Nephron progenitor cell (in vitro differentiated cells): ENCODE measurements at places on chromosomes 7 and 10.

GRCh38 chr10:11824376-11824775, 1.2 kb downstream of the PROSER2 start:
- DNase-seq = no peak

DNA sequence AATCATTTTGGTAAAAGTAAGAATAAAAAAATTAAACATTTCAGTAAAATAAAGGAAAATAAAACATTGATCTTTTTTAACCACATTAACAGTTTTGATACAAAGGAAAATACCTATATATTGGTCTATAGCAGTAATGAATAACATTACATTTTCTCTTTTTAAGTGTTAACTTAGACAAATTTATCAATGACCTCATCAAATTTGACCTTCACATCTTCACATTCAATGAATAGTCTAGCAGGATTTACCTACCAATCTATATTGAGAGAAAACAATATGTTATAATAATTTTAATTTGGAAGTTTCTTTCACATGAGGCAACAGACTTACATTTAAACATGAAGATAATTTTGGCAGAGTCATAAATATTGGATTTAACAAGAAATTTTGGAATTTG, 17.9 kb upstream of the UBE2D1 start:
- no peak for DNase-seq

DNA sequence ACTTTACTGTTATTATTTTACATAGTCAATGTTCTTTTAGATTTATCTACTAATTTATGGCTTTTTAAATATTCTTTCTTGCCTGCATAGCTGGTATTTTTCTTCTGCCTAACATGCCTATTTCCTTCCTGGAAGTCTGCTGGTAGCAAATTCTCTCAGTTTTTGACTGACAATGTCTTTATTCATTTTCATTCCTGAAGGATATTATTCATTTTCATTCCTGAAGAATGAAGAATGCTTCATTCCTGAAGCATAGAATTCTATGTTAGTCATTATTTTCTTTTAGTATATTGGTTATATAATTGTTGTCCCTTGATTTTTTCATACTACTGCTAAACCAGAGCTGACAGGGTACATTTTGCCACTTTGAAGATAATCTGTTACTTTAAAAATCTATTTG, 41.8 kb downstream of the TMEM168 start:
- DNase-seq = no peak

DNA sequence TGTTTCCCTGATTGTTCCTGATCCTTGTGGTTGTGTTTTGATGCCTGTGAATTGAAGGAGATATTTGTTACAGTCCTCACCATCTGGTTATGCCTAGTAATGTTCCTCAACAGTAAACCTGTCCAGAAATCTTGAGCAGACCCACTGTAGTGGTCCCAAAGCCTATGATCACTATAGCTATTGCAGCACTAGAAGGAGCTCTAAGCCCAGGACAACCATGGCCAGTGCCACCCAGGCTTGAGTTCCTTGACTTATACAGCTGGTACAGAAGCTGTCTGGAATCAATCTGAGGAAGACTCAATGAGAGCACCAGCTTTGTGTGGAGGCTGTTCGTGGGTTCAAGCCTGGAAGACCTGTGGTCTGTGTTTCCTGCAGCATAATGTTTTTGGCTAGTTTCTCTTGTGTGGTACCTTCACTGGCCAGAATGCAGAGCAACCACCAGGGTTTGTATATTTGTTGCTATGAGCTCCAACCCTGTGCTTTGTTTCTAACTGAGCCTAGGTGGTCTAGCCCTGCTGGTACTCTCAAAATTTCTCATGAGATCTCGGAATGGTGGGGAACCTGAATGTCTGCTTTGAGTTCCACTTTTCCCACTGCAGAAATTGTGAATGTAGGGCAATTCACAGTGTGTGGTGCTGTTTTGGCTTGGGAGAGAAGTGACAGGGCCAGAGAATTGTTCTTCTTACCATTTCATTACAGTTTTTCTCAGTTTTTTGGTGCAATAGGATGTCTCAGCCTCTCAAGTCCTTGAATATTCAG, 355.2 kb downstream of the SUGCT start:
- DNase-seq = no peak

DNA sequence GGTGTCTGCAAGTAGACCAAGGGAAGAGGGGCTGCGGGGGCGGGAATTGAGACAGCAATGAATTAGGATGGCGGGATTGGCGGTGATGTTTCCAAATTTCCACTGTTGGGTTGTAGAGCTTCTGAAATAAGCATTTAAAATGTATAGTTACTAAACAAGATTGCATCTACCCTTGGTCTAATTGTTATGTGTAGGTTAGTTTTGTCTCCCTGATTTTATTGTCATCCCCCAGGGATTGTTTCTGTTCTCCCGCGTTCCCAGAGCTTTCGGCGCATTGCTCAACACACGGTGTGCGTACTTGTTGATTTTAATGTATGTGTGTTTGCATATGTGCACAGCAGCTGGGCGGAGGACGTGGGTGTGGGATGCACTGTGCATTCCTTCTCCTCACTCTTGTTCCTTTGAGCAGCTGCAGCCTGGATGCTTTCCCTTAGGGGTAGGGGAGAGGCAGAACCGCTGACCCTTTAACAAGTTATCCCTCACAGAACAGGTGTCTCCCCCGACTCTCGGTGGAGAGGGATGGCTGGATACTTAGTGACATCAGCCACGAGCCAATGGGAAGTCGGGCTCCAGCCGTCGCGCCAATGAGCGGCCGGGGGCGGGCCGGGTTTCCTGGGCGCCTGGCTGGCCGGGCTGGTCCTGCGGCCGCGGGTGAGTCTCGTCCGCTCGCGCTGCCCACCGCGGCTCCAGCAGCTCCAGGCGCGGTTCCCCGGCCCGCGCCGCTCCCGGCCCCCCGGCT, at the start of gene TSPAN33:
TSS of gene TSPAN33 (plus strand) at position 613 of the 739 bp plus-strand sequence. CDS start 274 bp downstream, outside the sequence.
- peak; percentile 88 for DNase-seq

DNA sequence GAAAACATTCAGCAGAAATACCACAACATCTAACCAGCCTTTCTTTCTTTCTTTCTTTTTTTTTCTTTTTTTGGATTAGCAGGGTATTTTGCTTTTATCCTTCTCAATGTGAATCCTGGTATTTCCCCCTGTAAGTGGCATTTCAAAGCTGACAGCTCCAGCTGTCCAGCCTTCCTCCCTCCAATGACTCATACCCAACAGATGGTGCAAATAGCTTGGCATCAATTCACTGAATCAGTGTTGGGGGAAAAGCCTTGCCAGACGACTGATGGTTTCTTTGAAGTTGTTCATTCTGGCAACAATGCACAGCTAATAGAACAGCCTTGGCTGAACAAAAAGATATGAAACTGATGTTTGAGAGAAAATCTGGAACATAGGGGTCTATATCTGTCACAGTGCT, 316.8 kb upstream of the STEAP1 start:
- no peak for DNase-seq

DNA sequence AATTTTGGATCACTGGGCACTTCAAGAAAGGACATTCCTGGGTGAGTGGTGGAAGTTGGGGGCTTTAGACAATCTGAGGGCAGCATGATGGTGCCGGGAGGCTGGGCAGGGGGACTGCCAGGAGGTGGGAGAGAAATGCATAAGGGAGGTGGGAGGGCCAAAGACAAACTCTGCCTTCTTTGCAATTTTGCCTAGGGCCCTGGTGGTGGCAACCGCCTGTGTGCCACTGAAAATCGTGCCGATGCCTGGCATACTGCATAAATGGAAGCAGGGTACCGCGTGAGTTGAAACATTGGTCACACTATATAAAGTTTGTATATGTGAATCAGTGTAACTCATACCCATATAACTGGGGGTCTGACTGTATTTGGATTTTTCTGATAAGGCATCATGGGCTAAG, 3.3 kb downstream of the LUC7L2 start:
- DNase-seq = no peak

DNA sequence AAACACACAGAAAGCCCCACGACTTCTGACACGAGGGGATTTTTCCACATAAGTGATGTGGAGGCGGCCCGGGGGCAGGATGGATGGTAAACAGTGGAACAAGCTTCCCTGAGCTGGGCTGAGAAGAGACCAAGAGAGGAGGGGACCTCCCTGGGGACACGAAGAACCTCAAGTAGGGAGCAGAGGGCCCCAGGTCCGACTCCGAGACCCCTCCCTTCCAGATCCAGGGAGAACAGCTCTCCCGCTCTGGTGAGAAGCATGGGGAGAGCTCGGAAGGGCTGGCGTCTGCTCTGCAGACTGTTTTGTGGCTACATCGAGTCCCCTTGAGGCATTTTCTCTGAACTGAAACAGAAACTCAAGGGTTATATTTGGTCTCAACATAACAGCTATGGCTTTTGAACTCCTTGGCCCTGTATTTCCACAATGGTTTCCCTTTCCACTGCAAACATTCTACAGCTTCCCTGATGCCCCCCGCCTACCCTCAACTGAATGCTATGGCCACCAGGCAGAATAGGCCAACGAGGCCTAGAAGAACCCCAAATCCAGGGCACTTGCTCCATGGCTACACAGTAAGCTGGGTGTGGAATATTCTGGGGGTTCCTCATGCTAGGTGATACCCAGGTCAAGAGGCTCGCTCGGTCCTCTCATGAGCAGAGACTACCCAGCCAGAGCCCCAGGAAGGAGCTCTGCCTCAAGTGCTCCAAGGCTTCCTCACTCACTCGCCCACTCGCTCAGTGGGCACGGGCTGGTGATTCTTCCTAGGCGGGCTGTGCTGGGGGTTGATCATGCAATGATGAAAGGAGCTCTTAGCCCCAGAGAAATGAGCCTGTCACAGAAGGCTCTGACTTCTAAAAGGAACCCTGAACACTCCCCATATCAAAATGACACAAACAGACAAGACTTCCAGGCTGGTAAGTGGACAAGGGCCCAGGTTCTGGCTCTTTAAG, 47.5 kb downstream of the FAM53B start:
- DNase-seq = no peak

- DNase-seq = no peak
Measured at GRCh38 chr7:9030976-9031375, 597.6 kb downstream of the NXPH1 start.

- no peak for DNase-seq
Measured at GRCh38 chr7:140348161-140348849, 50.0 kb downstream of the SLC37A3 start.

GRCh38 chr10:58175990-58176900, 91.4 kb downstream of the IPMK start:
- DNase-seq = peak; percentile 10

GRCh38 chr7:40978047-40978446, 724.8 kb downstream of the INHBA start:
- DNase-seq = no peak

DNA sequence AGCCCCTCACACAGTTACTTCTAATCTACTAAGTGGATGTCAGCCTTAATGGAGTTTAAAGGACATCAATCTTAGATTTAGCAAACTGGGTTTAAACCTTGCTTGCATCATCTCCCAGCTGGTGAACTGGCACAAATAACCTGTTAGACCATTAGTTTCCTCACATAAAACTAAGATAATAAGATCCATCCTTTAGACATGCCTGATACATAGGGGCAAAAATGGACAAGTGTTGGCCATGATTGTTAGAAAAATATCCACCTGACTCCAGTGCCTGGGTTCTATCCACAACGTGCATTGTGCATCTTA, 439.1 kb downstream of the TNS3 start:
- no peak for DNase-seq

GRCh38 chr10:114492351-114493037, 88.2 kb upstream of the AFAP1L2 start:
- no peak for DNase-seq

DNA sequence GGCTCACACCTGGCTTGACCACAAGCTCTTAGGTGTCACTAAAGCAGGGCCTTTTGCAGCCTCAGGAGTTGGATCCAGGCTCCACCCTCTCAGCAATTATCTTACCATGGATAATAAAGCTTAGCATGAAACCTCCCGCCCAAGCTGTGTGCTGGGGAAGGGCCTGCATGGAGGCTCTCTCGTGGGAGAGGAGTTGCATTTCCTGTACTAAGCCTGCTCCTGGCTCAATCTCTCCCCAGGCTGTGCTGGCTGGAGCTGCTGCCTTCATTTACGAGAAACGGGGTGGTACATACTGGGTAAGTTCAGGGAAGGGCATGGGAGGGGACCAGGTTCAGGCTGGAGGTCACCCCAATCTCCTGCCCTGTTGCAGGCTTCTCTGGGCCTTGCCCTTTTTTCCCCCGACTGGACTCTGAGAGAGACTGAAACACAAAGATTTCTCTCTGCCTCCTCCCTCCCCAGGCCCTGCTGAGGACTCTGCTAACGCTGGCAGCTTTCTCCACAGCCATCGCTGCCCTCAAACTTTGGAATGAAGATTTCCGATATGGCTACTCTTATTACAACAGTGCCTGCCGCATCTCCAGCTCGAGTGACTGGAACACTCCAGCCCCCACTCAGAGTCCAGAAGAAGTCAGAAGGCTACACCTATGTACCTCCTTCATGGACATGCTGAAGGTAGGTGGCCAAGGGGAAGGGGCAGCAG, 2.7 kb downstream of the TMEM176A start:
- DNase-seq = no peak

- DNase-seq = no peak
Measured at GRCh38 chr7:7895754-7896153, 72.8 kb upstream of the GLCCI1 start.

DNA sequence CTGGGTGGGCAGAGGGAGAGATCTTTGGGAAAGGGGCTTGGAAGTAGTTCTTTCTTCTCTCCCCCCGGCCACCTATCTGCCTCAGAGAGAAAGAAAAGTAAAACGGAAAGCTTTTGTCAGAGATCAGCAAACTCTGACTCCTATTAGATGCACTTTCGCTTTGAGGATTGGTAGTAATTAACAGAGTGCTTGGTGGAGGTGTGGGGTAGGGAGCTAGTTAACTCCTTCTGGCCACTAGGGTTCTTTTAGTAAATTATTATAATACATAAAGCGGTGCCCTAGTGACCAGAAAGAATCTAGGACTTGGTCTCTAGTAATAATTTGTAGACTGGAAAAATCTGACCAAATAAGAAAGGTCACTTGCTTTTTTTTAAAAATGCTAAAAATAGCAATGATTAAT, 54.6 kb downstream of the CPVL start:
- DNase-seq = no peak

GRCh38 chr7:55192723-55193122, 172.4 kb upstream of the LANCL2 start:
- DNase-seq = no peak

GRCh38 chr7:7051206-7051877, 131.0 kb upstream of the C1GALT1 start:
- no peak for DNase-seq

GRCh38 chr10:43068471-43069210, 8.2 kb upstream of the RET start:
- DNase-seq = no peak

- DNase-seq = no peak
Measured at GRCh38 chr7:73681031-73681430, 2.2 kb downstream of the DNAJC30 start.

DNA sequence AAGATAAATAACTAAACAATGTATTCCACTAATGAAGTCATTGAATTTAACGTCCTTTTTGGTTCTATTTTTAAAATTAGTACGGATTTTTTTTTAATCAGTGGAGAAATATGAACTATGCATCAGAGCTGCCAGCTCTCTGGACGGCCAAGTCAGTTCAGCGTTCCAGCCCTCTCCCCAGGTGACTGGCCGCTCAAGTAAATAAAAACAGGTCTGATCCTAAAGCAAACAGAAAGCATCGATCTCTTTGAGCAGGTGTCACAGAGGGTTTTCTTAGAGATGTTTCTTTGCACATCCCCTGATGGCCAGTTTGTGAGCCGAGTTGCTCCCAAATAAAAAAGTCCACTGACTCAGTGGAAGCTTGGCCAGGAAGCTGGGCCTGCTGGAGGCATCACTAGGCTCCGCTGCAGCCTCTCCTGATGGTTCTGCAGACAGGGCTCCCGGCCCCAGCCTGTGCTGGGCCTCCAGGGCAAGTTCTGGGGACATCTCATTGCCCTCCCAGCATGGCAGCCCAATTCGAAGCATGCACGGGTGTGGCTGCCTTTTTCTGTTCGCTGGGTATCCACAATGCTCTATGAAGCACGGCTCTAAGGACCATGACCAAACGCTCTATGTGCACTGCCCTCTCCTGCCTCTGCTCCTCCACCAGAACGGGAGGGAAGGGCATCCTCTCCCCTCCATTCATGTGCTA, 74.7 kb upstream of the PPP2R2D start:
- DNase-seq = no peak
